ENCODE measurements at places on chromosomes 12 and 14.

GRCh38 chr12:66755727-66756395, 77.0 kb upstream of the GRIP1 start:
- DNase-seq: no peak

DNA sequence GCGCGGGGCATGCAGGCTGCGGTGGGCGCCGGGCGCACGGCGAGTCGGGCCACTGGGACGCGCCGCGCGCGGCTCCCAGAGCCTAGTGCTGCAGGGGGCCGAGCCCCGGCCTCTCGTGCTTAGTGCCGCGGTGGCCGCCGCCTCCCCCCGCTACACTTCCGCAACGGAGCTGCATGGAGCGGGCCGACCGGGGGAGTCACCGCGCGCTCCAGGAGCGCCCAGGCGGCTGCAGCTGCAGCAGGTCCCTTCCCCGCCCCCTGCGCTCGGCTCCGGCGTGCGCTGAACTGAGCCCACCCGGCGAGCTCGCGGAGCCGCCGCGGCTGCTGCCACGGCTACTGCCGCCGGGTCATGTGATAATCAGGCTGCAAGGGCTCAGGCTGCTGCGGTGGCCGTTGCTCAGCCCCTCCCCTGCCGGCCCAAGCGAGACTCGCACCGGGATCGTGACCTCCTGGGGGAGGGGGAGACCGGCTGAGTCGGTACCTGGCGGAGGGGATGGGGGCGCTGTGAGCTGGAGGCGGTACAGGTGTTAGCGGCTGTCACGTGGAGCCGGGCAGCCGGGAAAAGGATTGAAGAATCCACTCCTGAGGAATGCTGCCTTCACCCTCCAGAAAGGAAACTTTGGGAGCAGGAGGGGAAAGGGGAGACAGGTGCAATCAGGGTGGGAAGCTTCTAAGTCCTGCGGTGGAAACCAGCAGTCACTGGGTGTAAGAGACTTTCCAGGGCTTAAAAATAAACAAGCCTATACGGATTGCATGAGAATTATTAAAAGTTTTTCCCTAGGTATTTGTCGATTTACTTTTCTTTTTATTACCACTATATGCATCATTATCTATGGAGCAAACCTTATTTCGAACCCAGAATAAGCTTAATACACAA, at the start of gene PPM1H:
Gene PPM1H (minus strand): TSS at position 352 of the 876 bp plus-strand sequence. CDS start 414 bp downstream, outside the sequence.
- DNase-seq: peak; percentile 51

- DNase-seq: no peak
Measured at GRCh38 chr12:109568486-109568885, 4.8 kb downstream of the MMAB start.

DNA sequence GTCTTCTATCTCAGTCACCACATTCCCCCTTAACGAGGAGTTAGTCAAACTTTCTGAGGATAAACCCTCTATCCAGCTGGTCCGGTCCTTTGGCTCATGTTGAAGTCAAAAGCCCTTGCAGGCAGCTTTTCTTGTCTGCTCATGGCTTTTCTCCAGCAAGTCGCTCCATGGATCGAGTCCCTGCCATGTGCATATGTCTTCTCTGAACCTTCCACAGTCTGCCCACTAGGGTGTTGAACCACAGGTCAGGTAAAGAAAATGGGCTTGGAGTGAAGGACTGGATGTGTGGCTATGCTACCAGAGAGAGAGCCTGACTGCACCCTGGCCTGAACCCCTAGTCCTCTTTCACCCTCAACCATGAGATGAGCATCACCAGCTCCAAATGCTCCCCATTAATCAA, 22.8 kb downstream of the C14orf132 start:
- no peak for DNase-seq

DNA sequence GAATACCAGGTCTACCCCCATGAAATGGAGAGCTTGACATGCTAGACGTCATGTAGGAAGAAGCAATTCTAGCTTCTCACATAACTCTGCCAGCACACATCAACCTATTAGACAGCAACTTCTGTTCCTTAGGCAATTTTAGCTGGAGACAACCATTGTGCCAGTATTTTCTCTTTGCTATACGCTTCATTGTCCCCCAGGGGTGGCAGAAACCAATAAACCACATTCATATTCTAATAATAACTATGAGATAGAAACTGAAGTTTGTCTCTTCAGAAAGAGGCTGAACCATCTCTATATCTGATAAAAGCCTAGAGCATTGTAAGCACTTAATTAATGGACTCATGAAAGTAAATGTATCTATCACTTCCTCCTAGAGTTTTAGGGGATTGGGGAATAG, 278.6 kb downstream of the FOXG1 start:
- no peak for DNase-seq

GRCh38 chr14:67371247-67372148, 11.4 kb downstream of the EIF2S1 start:
- no peak for DNase-seq

DNA sequence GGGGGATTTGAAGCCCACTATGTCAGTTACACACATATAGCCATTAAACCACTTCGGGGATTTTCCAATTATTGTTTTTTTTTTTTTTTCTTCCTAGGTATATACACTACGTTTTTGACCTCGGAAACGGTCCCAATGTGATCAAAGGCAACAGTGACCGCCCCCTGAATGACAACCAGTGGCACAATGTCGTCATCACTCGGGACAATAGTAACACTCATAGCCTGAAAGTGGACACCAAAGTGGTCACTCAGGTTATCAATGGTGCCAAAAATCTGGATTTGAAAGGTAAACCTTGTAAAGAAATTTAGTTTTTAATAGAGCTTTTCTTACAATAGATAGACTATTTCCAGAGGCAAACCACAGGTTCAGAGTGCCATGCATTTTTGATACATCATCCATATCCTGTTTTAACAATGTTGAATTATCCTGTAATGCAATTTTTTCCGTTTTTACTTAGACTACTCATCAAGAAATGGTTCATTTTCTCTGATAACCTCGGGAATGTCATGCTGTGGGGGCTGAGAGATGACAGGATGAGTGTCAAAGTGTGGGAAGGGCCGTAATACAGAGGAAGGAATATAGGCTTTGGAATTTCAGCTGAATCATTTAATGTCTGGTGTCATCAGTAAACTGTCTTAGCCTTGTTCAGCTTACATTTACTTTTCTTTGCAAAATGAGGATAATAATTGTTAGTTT, 797.1 kb downstream of the NRXN3 start:
- no peak for DNase-seq

GRCh38 chr12:102479099-102479885, 1.1 kb downstream of the IGF1 start:
- DNase-seq: no peak

DNA sequence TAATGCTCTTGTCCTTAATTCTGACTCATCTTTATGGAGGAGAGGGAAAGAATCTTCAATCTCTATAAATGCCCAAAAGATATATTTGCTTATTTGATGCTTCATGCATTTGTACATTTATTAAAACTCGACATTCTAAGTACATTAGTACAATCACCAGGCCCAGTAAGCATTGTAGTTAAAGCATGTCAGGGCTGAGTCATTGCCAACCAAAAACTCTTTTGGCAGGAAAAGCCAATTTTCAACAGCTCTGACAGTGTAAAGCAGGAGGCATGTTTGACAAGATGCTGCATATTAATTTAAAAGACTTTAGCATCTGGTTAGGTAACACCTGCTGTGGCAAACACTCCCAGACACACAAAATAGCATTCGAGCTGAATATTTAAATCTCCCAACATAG, 290.9 kb downstream of the PPFIA2 start:
- peak; percentile 43 for DNase-seq

GRCh38 chr14:60553808-60554207, 44.9 kb downstream of the SIX6 start:
- DNase-seq: no peak

- DNase-seq: no peak
Measured at GRCh38 chr14:100059438-100059781, 5.8 kb upstream of the EVL start.

DNA sequence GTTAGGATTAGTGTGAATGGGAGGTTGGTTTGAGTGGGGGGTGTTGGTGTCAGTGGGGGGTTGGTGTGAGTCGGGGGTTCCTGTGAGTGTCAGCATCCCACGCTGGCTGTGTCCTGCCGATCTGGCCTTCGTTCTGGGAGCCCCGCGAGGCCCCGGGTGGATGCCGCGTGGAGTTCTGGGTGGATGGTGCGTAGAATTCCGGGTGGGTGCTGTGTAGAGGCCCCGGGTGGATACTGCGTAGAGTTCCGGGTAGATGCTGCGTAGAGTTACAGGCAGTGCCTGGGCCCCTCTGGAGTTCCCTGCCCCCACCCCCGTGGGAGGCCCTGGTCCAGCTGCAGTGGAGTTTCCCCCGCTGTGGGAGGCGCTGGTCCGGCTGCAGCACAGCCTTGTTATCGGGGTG, 8.7 kb downstream of the NOC4L start:
- no peak for DNase-seq

DNA sequence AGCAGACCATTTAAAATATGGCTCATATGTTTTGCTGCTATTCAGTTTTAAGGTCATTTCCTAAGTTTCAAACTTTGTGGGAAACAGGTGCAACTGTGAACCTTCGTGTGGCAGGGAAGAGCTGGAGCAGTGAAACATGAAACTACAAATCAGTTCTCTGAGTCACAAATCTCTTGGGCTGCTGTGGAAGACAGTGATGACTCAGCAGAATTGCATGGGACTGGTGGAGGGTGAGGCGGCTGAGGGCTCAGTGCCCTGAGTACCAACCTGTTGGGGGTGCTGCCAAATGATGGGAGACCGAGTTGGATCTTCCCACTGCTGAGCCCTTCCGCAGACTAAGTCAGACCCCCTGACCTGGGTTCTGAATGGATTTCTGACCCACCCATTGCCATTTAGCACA, 8.4 kb upstream of the CALM1 start:
- DNase-seq: peak; percentile 46

GRCh38 chr12:52517005-52517835, 3.0 kb downstream of the KRT5 start:
- DNase-seq: no peak

DNA sequence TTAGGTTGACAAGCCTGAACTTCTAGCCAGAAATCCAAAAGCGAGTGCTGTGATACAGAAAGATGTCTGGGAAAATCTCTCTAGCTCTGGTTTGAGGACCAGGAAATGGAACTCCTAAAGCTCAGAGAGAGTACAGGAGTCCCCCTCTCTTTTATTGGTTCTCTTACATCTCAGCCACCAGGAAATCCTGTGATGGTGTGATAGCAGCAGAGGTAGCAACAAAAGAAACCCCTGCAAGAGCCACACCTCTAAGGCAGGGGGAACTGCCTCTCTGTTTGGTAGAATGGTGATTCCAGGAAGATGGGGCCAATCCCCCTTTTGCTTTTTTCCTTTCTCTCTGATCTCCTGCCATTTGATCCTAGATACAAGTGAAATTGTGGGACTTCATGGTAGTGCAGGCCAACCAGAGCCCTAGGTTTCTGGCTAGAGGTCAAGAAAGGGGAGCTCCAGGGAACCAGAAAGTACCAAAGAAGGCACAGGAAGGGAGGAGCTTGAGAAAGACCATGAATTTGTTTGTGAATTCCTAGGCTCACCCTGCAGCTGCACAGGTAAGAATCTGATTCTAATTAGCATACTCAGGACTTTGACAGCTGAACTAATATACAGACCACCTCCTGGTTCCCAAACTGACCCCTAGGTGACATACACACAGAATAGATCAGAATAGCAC, 88.5 kb downstream of the PAPLN start:
- no peak for DNase-seq

- no peak for DNase-seq
Measured at GRCh38 chr14:103402695-103403094, 17.5 kb downstream of the MARK3 start.

- no peak for DNase-seq
Measured at GRCh38 chr12:52916216-52916615, 11.3 kb upstream of the KRT8 start.

DNA sequence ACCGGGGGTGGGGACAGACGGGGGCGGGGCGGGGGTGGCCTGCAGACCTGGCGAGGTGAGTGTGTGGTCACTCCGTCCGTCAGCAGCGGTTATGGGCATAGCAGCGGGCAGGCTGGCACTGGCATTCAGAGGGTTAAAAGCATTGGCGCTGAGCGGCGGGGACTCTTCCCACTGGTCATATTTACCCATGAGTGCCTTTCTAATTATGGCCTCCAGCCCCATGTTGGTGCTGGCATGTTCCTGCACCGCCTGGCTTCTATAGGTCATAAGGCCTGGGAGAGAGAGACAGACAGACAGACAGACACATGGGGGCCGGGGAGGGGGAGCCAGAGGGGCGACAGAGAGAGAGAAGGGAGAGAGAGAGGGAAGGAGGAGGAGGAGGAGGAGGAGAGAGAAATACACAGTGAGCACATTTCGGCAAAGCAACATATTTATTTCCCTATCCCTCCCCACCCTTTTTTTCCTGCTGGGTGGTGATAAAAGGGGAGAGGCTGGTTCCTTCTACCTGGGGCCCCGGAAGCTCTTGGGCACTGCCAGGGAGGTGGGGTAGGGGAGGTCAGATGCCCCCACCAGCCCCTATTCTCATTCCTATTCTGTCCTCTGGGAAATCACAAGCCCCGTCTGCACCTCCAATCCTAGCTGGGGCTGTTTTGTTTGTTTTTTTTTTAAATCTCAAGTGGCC, 32.6 kb downstream of the RFLNA start:
- no peak for DNase-seq
